ENCODE measurements at places on chromosomes 7 and 10.

- DNase-seq, result no peak
Observed at GRCh38 chr10:86607674-86608073, 46.7 kb upstream of the OPN4 start.

DNA sequence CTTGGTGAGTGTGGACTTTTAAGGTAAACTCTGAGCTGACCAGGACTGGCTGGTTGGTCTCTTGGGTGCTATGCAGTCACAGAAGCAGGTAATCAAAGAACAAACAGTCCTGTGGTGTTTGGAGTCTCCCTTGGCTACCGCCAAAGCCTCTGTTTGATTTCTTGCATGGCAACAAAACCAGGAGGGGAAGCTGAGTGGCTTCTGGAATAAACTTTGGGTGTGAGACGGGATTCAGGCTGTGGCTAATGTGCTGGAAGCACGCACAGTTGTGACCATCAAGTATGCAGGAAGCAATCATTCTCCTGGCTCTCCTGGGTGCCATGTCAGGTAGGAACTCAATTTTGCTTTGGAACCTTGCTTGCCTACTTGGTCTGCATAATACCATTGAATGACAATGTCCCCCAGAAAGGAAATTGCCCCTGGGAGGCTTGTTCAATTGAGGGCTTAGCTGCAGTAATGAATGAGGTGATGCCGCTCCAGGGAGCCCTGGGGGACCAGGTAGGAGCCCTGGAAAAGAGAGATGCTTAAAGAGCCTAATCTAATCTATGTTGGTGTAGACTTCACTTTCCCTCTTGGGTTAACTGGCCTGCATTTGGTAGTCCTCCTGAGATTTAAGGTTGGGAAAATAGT lies at the start of gene CDHR3:
Gene CDHR3, plus strand, starts transcription at position 227 of the 630 bp plus-strand sequence. Its CDS starts 55 bp downstream, at position 282.
- DNase-seq, result no peak

- no peak for DNase-seq
Observed at GRCh38 chr7:139647814-139648390, 124.4 kb downstream of the CLEC2L start.

- peak; percentile 30 for DNase-seq
Observed at GRCh38 chr10:88687853-88688467, 18.1 kb upstream of the LIPK start.

GRCh38 chr7:32264702-32265284 lies 194.6 kb upstream of the PDE1C start:
- no peak for DNase-seq

- no peak for DNase-seq
Observed at GRCh38 chr10:14529351-14529750, 198.6 kb upstream of the FRMD4A start.

DNA sequence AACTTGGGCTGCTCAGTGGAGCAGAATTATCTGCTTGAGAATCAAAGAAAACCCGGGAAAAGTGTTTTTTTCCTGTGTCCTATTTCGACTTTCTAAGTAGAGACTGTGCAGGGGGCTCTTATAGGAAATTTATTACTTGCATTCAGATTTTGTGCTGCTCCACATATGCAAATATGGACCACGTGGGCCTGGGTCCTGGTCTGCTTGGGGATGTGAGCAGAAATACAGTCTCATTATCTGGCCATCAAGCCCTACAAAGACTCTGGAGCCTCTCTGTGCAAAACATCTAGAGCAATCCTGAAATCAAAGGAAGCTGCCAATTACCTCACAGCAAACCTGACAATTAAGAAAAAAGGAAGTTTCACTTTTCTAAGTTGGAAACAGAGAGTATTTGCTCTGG lies 216.9 kb downstream of the LRMDA start:
- DNase-seq, result no peak

GRCh38 chr7:104123786-104124185 lies 84.0 kb downstream of the ORC5 start:
- no peak for DNase-seq

DNA sequence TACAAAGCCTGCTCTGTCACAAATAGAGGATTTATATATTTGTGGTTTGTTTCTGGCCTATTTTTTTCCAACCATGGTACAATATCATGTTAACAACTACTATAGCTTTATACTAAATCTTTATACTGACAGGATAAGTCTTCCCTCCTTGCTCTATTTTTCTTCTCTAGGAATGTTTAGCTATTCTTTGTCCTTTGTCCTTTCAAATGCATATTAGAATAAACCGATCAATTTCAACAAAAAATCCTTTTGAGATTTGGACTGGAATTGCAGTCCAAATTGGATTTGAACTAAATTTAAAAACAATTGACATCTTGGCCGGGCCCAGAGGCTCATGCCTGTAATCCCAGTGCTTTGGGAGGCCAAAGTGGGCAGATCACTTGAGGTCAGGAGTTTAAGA lies 39.2 kb upstream of the CTTNBP2 start:
- DNase-seq, result no peak

- DNase-seq, result no peak
Observed at GRCh38 chr10:124678557-124679240, 65.5 kb downstream of the FAM53B start.

DNA sequence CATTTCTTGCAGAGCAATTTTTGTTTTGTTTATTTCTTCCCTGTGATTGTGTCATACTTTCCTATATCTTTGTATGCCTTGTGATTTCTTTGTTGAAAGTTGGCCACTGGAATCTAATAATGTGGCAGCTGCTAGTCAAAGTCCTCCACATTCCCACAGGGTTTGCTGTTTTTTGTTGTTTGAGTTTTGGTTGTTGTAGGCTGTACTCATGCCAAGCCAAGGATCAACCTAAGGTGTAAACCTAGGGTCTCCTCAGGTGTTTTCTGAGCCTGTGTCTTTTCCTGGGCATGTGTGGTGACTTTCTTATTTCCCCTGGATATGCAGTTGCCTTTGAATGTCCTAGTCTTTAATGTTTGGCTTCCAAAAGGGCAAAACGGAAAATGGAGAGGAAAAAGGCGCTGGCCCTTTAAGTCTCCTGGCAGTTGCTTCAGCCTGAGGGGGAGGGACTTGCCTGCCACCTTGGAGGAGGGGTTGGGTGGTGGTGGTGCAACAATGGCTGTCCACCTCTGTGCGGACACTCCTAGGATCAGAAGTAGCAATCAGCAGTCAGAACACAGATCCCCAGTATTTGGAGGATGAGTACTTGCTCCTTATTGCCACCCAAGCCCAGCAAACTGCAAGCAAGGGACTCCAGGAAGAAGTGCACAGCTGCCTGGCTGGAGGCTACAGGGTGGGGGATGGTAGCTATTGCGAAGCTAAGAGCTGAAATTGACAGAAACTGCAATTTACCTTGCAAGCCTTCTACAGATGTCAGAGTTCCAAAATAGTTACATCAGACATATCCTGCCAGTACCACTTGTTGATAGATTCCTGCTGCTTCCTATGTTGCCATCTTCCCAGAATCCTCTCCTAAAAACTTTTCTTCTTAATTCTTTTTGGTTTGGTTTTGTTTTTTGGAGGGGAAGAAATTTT lies 5.6 kb upstream of the ZNF518A start:
- DNase-seq, result no peak

GRCh38 chr7:141436139-141436538 lies 115.1 kb upstream of the AGK start:
- DNase-seq, result no peak

DNA sequence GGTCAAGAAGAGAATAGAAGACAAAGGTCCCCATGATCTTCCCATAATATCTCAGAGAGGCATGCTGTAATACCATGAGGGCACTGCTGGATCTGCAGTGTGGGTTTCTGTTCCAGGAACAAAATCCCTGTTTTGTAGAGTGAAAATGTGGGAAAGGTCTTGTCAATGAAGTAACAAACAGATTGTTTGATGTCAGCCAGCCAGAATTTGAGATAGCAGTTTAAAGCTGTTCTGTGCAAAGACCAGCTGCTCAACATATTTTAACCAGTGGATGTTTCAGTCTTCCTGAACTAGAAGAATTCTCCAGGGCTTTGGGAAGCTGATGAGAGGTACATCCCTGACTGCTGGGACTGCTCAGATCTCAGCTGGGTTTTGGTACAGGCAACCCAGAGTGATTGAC lies 1012.5 kb downstream of the DNAJB9 start:
- no peak for DNase-seq

- DNase-seq, result no peak
Observed at GRCh38 chr7:131816391-131817007, 260.1 kb upstream of the PODXL start.

Measured in activated CD4-positive, alpha-beta T cell treated with anti-CD3 and anti-CD28 coated beads, Interleukin-2, amount 50 U/mL, for 16 hours (primary cell).